ENCODE measurements at places on chromosomes 3 and 15. TPM values are rescaled to one million over a fixed set of nuclear protein-coding genes. Genes with fewer than 3 reads are reported as not detected.

The GJD2 gene
- not detected for total RNA-seq

The ARGFX gene
- total RNA-seq = not detected

The PLAAT1 gene
- total RNA-seq = not detected

The MST1R gene
- total RNA-seq = 7.5 TPM

The KLF13 gene
- 84.1 TPM for total RNA-seq

The SKOR1 gene
- 0.03 TPM for total RNA-seq

The EPHB3 gene
- total RNA-seq = 0.34 TPM

The MEX3B gene
- 4.3 TPM for total RNA-seq

The TTC23 gene
- 11.0 TPM for total RNA-seq

The SAMMSON gene
- total RNA-seq = not detected

The AADACL2 gene
- total RNA-seq = not detected

The SNX22 gene
- 0.96 TPM for total RNA-seq

All from A549 treated with CpdA at 1 μM for 4 hours (cell line).